ENCODE measurements at places on chromosomes 16 and 17.

GRCh38 chr17:18949566-18949965, 2.4 kb upstream of the SLC5A10 start:
- DNase-seq, result no peak
- H3K27me3 ChIP-seq, result peaks cover 30% of the 10 kb centered on the region
- no peak overlapping the region for H3K4me3 ChIP-seq

DNA sequence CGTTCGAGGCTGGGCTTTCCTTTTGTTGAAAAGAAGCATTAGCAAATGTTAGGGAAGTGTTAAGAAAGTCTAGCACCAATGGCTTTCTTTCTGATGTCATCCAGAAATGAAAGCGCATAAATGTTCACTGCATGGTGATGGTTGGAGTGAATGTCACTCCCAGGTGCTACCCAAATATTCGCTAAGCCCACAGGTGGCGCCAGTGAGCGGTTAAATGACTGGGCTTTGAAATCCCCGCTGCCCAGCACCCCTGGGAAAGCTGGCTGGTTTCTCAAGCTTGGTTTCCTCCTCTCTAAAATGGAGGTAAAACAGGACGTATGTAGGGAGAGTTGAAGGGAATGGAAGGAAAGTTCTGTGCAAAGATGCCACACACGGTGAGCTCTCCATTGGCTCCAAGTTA, 104.4 kb downstream of the IRX5 start:
- H3K36me3 ChIP-seq, result no peaks in the 10 kb centered on the region
- no peak overlapping the region for H3K4me3 ChIP-seq
- no peak overlapping the region for H3K27ac ChIP-seq
- peak; percentile 76 for DNase-seq

GRCh38 chr17:48612854-48613691, 2.0 kb downstream of the HOXB8 start:
- H3K4me1 ChIP-seq, result peaks cover 48% of the 10 kb centered on the region

GRCh38 chr17:52079496-52079895, 79.0 kb downstream of the CA10 start:
- no peak for DNase-seq
- no peak overlapping the region for H3K4me3 ChIP-seq
- H3K27ac ChIP-seq, result no peak overlapping the region
- no peaks in the 10 kb centered on the region for H3K27me3 ChIP-seq
- H3K4me1 ChIP-seq, result no peaks in the 10 kb centered on the region

GRCh38 chr17:7383742-7384488, 3.0 kb downstream of the TNK1 start:
- peak; percentile 80 for DNase-seq
- H3K27me3 ChIP-seq, result peaks cover 62% of the 10 kb centered on the region
- peak overlapping the region; percentile 68 for H3K4me3 ChIP-seq
- H3K27ac ChIP-seq, result no peak overlapping the region
- peaks cover 10% of the 10 kb centered on the region for H3K4me1 ChIP-seq

GRCh38 chr17:73359987-73360410, 48.2 kb upstream of the CDC42EP4 start:
- H3K27me3 ChIP-seq, result peaks cover 6% of the 10 kb centered on the region
- no peak overlapping the region for H3K27ac ChIP-seq
- peak overlapping the region; percentile 42 for H3K4me3 ChIP-seq

- H3K4me1 ChIP-seq, result peaks cover 14% of the 10 kb centered on the region
- DNase-seq, result no peak
- no peak overlapping the region for H3K4me3 ChIP-seq
- H3K36me3 ChIP-seq, result peaks cover 39% of the 10 kb centered on the region
- H3K27me3 ChIP-seq, result peaks cover 5% of the 10 kb centered on the region
These were observed 40.5 kb downstream of the TENT4B start for GRCh38 chr16:50193594-50193993.

DNA sequence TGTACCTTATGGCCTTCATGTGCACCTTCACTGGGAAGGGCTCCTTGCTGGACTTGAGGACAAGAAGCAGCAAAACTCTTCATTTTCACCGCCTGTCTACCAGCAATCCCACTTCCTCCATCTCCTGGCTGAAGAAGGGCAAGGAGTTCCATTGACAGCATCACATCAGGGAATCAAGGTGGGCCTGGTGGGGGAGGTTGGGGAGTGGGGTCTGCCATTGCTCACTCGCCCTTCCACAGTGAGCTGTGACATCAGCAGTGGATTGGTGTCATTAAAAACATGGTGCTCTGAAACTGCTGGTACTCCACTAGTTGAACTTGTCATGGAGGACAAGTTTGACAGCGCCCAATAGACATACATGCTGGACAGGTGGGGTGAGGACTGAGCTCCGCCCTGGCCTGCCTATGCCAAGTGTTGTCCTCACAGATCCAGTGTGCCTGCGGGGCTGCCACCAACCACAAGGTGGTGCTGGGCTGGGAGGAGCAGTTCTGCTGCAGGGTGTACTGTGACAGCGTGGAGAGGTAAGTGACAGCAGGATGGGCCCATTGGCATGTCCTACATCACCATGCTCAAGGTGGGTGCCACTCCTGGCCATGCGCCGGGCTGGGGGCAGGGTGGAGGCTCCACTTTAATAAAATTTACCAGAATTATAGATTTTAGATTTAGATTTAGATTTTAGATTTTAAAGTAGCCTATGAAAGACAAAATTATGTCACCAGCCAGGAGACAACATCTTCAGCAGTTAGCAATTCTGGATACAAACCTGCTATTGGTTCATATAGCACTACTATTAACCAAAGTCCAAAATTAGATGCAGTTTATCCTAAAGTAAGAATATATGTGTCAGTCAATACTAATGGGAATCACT, 1729.1 kb downstream of the TP53TG3F start:
- no peaks in the 10 kb centered on the region for H3K4me1 ChIP-seq
- H3K27me3 ChIP-seq, result no peaks in the 10 kb centered on the region
- no peaks in the 10 kb centered on the region for H3K36me3 ChIP-seq
- H3K4me3 ChIP-seq, result no peak overlapping the region
- H3K27ac ChIP-seq, result no peak overlapping the region

DNA sequence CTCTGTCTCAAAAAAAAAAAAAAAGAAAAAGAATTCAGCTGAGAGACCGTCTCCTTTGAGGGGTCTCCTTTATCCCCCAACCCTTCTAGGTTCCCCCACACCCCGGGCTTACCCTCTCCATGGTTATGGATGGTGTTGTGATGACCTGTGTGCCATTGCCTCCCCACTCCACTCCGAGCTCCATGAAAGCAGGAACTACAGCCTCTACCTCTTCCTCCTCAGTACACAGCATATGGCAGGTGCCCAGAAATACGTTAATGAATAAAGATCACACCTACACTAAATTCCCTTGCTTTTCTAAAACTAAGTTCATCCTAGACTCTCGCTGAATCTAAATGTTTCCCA, 17.2 kb downstream of the COPRS start:
- peaks cover 7% of the 10 kb centered on the region for H3K27me3 ChIP-seq
- H3K4me3 ChIP-seq, result no peak overlapping the region
- H3K36me3 ChIP-seq, result no peaks in the 10 kb centered on the region
- no peak overlapping the region for H3K27ac ChIP-seq

DNA sequence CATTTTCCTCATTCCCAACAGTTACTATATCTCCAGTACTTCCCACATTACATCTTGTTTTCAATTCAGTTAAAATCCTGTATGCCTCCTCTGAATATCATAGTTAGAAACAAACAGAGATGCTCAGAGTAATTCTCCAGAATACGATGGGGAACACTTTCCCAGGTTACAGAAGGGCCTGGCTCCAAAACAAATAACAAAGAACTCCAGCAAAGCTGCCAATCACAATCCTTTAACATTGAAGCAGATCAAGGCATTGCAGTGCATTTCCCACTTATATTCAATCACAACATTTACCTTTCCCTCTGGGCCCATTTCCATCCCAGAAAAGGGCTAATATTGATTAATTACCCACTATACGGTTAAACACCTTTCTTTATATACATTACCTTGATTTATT, 29.4 kb upstream of the PMFBP1 start:
- H3K27me3 ChIP-seq, result peaks cover 3% of the 10 kb centered on the region
- no peaks in the 10 kb centered on the region for H3K36me3 ChIP-seq
- no peak overlapping the region for H3K27ac ChIP-seq
- no peak for DNase-seq
- H3K4me1 ChIP-seq, result peaks cover 51% of the 10 kb centered on the region

DNA sequence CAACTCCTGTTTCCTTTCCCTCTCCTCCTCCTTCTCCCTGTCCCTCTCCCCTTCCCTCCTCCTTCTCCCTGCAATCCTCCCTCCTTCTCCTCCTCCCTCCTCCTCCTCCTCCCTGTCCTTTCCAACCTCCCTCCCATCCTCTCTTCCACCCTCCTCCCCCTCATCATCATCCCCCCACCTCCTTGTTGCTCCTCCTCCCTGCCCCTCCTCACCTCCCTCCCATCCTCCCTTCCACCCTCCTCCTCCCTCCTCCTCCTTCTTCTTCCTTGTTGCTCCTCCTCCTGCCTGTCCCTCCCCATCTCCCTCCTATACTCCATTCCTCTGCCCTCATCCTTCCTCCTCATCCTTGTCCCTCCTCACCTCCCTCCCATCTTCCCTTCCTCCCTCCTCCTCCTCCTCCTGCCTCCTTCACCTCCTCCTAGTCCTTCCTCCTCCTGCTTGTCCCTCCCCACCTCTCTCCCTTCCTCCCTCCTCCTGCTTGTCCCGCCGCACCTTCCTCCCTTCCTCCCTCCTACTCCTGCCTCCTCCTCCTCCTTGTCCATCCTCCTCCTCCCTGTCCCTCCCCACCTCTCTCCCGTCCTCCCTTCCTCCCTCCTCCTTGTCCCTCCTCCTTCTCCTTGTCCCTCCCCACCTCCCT, 222.5 kb downstream of the IRF8 start:
- no peaks in the 10 kb centered on the region for H3K36me3 ChIP-seq
- H3K4me1 ChIP-seq, result peaks cover 78% of the 10 kb centered on the region
- peaks cover 17% of the 10 kb centered on the region for H3K27me3 ChIP-seq
- H3K27ac ChIP-seq, result no peak overlapping the region
- H3K4me3 ChIP-seq, result no peak overlapping the region

DNA sequence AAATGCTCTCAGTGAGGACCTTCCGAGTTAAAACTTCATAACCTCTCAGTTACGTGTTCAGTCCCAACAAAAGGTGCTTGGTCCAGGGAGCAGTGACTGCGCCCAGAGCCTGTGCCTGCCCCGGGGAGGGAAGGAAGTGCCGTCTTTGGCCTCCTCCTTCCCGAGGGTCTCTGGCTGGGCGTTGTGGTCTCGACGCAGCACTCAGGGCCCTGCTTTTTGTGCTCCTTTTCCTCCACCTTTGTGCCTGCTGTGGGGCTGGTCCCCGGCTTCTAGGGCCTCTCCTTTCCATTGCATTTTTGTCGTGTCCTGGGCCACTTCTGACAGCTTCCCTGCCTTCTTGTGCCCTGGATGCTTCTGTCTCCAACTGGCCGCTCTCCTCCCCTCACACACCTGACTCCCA, 29.1 kb downstream of the CRAMP1 start:
- peaks cover 79% of the 10 kb centered on the region for H3K36me3 ChIP-seq
- no peak for DNase-seq
- no peak overlapping the region for H3K27ac ChIP-seq
- H3K4me1 ChIP-seq, result peaks cover 15% of the 10 kb centered on the region
- no peak overlapping the region for H3K4me3 ChIP-seq

- no peak for DNase-seq
- H3K4me1 ChIP-seq, result peaks cover 78% of the 10 kb centered on the region
- H3K27ac ChIP-seq, result peak overlapping the region; percentile 64
These were observed 18.7 kb upstream of the KRT19 start for GRCh38 chr17:41546819-41547218.

DNA sequence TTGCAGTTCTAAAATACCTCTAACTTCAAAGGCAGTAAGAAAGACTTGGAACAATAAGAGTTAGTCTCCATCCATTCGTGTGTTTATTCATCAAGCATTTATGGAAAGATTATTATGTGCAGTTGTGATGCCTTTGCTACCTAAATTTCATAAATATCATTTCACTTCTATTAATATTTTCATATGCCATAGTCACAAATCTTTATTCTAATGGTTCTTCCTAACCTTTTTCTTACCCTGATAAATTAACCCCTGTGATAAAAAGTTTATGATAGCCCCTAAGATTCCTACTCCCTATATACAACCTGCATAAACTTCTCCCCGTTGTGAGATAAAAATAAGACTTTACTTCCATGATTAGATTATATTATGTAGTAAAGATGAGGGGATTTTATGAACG, 94.9 kb downstream of the BRIP1 start:
- no peak overlapping the region for H3K4me3 ChIP-seq
- no peak for DNase-seq
- H3K36me3 ChIP-seq, result peaks cover 85% of the 10 kb centered on the region
- no peak overlapping the region for H3K27ac ChIP-seq

DNA sequence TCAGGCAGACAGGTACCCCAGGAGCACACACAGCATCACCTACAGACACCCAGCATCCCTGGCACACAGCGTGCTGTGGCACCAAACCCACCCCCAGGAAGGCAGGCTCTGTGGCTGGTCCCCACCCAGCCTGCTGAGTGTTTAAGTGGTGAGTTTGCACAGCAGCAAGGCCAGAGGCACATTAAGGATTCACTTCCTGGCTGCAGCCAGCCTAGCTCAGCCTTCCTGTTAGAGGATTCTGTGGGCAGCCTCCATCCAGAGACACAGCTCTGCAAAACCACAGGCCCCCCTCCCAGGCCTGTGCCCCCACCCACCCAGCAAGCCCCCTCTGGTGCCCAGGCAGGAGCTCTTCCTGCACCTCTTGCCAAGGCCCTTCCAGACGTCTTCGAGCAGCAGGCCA, 36.1 kb upstream of the PHB1 start:
- H3K4me1 ChIP-seq, result peaks cover 63% of the 10 kb centered on the region
- H3K4me3 ChIP-seq, result no peak overlapping the region
- DNase-seq, result no peak
- no peak overlapping the region for H3K27ac ChIP-seq
- H3K36me3 ChIP-seq, result no peaks in the 10 kb centered on the region

DNA sequence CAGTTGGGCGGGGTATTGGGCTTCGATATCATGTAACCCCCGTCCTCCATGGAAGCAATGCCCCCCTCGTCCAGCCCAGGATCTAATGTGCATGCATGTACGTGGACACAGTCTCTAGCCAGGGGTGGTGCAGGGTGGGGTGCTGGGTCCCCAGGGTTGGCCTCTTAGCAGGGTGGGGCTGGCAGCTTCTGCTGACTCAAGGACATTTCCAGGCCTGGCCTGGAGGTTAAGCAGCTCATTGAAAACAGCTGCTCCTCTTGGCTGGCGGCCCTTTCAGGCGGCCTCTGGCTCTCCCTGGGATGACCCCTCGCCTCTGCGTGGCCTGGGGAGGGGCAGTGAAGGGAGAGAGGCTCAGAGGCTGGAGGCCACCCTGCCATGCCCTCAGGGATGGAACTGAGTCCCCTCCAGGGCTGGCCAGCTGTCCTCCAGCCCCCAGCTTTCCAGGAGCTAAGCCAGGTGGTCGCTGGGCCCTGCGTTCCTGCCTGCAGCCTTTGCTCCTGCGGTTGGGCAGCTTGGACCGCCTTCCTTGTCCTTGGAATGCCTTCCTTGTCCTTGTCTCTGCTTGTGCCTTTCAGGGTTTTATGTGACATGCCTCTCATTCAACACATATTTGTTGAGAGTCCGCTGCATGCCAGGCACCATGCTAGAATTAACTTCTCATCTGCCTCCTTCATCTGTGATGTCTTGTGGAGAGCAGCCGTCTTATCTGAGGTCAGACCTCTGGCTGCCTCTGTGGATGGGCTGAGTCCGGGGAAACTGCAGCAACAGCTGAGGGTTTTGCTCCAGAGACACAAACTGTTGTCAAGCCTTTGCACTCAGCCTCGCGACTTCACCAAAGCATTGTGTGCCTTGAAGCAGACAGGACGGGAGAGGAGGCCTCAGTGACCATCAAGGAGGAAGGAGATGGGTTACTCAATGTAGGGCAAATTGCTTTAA, 26.6 kb downstream of the MRC2 start:
- peak overlapping the region; percentile 75 for H3K4me3 ChIP-seq
- peaks cover 3% of the 10 kb centered on the region for H3K27me3 ChIP-seq
- H3K4me1 ChIP-seq, result peaks cover 64% of the 10 kb centered on the region
- peak; percentile 46 for DNase-seq
- peaks cover 43% of the 10 kb centered on the region for H3K36me3 ChIP-seq
- peak overlapping the region; percentile 96 for H3K27ac ChIP-seq

- H3K36me3 ChIP-seq, result no peaks in the 10 kb centered on the region
- no peak overlapping the region for H3K27ac ChIP-seq
- no peaks in the 10 kb centered on the region for H3K4me1 ChIP-seq
- H3K4me3 ChIP-seq, result no peak overlapping the region
- no peak for DNase-seq
These were observed 10.1 kb downstream of the MPO start for GRCh38 chr17:58270476-58271215.

All from nephron progenitor cell (in vitro differentiated cells).